SW 1271 (cell line): ENCODE measurements at places on chromosomes 4 and X.

DNA sequence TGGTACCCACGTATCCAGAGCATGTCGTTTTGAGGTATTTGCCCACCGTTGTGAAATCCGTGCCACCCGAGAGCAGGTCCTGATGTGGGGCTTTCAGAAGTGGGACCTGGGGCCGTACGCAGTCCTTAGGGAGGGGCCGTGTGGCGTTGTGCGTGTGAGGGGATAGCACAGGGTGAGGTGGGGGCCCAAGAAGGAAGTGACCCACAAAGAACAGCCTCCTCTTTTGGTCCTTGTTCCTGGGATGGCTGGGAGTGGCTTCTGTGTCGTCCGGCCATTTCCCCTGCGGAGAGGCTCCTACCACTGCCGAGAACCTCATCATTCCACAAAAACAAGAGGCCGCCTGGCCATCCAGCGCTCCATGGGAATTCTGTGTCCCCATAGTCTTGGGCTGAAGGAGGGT is 17.0 kb upstream of the MSANTD1 start:
- DNase-seq, result no peak

GRCh38 chrX:44815681-44816080 is 28.1 kb upstream of the DUSP21 start:
- DNase-seq, result no peak

DNA sequence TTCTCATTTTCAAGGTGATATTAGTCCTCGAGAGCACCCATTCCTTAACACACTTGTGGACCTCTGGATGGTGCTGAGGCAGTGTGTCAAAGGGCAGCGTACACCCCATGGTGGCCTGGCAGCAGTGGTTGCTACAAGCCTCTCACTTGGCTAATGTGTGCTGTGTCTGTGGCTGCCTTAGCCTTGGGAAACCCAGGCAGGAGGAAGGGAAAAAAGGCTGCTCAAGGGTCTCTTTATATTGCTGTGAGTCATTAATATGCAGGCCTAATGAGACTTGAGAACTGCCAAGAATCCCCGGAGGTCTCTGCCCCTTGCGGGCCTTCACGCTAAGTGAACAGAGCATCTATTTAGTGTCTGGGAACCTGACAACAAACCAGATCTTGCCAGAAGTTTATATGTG is 7.0 kb downstream of the PCDH10 start:
- no peak for DNase-seq

DNA sequence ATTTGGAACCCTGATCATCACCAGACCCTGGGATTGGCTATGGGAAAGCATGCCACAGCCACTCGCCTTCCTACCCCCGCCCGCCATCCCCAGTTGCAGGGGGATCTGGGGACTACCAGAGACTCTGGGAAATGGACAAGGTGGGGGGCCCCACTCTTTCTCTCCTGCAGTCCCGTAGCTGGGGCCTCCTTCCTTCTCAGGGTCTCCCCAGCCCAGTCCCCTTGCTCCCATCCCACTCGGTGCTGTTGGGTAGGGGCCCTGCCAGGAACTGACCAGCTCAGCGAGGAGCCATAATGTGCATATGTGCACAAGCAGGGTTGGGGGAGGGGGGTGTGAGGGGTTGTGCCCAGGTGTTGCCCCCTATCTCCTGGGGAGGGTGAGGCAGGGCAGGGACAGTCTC is 3.4 kb upstream of the USP11 start:
- no peak for DNase-seq

- DNase-seq, result peak; percentile 42
Measured at GRCh38 chr4:183443655-183444213, 702 bp upstream of the CDKN2AIP start.

GRCh38 chr4:69095301-69095731 is 958 bp upstream of the UGT2B7 start:
- DNase-seq, result peak; percentile 21
